CD8-positive, alpha-beta memory T cell (primary cell): ENCODE measurements at places on chromosomes 5 and 9. TPM values are rescaled to one million over a fixed set of nuclear protein-coding genes. Genes with fewer than 3 reads are reported as not detected.

TRMT10B gene
- polyA plus RNA-seq, result 16.2 TPM

OR1Q1 gene
- polyA plus RNA-seq, result not detected

GRXCR2 gene
- not detected for polyA plus RNA-seq

TNFSF15 gene
- polyA plus RNA-seq, result not detected

HTR4 gene
- not detected for polyA plus RNA-seq

FBXL7 gene
- not detected for polyA plus RNA-seq

SLC1A3 gene
- polyA plus RNA-seq, result not detected

ECSCR gene
- polyA plus RNA-seq, result not detected

NUTM2G gene
- polyA plus RNA-seq, result 0.14 TPM

C9orf57 gene
- polyA plus RNA-seq, result not detected

GPR150 gene
- 2.8 TPM for polyA plus RNA-seq

DRD1 gene
- not detected for polyA plus RNA-seq
